Prostate gland (tissue), 2 donors: ENCODE measurements at places on chromosomes 2 and 18. TPM values are rescaled to one million over a fixed set of nuclear protein-coding genes. Genes with fewer than 3 reads are reported as not detected.

GRCh38 chr2:174281736-174282135 lies 33.4 kb upstream of the OLA1 start:
- no peak for DNase-seq

- DNase-seq: no peak
Measured at GRCh38 chr2:159073256-159073655, 104.8 kb downstream of the TANC1 start.

DNA sequence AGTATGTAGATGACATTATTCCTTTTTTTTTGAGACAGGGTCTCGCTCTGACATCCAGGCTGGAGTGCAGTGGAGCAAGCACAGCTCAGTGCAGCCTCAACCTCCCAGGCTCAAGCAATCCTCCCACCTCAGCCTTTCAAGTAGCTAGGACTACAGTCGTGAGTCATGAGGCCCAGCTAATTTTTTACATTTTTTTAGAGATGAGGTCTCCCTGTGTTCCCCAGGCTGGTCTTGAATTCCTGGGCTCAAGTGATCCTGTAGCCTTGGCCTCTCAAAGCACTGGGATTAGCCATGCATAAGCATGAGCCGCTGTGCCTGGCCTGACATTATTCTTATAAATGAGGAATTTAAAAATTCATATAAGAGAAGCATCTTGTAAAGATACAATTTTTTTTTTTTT lies 86.9 kb downstream of the FAM117B start:
- DNase-seq: no peak

DNA sequence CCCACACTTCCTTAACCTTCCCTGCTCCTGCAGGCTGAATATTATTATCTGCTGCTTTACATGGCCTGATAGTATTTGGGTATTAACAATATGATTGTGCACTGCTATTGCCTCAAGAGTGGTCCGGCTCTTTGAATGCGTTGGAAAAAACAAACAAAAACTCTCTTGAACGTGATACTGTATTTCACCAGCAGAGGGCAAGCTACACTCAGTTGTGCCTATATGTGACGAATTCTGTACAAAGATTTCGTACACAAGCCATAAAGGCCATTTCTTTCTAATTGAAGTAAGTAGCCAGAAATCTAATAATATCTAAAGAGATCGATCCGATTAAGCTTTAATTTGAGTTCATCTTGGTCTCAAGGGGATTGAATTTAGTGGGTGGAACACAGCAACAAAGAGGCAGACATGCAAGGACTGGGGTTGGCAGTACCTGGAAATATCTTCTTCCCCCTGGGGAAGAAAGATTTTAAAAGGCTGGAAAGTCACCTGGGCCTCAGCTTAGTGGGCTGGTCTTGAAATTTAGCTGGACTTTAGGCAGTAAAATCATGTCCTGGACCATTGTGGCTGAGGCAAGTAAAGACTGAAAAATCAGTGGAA lies 49.3 kb upstream of the RAB6D start:
- peak; percentile 34 for DNase-seq

- no peak for DNase-seq
Measured at GRCh38 chr2:234420408-234420807, 76.5 kb downstream of the ARL4C start.

- DNase-seq: no peak
Measured at GRCh38 chr2:140067661-140068060, 1287.5 kb upstream of the NXPH2 start.

- no peak for DNase-seq
Measured at GRCh38 chr2:98615481-98615880, 7.1 kb downstream of the UNC50 start.

GRCh38 chr2:74048843-74049519 lies 64.3 kb downstream of the TET3 start:
- DNase-seq: no peak

GRCh38 chr18:31857526-31858106 lies 85.3 kb downstream of the TRAPPC8 start:
- DNase-seq: no peak

GRCh38 chr2:4174796-4175195 lies 471.4 kb downstream of the DCDC2C start:
- no peak for DNase-seq

- no peak for DNase-seq
Measured at GRCh38 chr2:233990261-233990798, 60.2 kb upstream of the SPP2 start.

The SERPINB13 gene
- 0.57 TPM for total RNA-seq

The BOLL gene
- total RNA-seq: not detected

DNA sequence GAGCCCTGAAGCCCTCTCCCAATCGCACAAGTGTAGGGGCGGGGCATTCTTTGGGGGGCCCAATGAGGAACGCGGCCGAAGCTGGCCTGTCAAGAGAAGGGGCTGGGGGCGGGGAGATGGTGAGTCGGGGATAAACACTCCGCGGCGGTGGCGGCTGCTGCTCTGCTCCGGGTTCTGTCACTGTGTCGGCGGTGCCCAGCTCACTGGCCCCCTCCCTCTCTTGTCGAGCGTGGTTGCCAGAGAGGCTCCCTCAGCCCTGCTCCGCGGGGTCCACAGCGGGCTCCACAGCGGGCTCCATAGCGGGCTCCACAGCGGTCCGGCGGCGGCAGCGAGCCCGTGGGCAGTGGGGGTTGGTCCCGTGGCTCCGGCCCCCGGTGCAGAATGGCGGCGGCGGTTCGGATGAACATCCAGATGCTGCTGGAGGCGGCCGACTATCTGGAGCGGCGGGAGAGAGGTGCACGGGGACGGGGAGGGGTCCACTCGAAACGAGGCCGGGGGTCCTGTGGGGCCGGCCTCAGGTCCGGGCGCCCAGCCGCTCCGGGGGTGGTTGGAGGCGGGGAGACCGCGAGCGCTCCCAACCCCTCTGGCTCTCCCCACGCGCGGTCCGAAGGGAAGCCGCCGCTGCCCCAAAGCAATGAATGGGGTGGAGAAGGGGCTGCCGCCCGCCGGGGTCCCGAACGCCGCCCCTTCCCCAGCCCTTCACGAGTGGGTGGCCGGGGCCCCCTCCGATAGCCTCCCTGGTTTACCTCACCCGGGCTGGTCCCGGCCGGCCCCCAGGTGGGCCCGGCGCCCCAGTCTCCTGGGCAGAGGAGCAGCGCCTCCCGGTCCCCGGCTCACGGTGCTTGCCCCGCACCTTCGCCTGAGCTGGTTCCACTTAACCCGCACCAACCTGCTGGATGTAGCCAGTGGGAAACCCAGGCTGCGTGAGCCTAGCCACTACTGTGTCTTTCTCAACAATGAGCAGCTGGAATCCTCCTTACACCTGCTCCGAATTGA lies at the start of gene MXD1:
Gene MXD1, plus strand, starts transcription at position 160 of the 996 bp plus-strand sequence. Its CDS starts 222 bp downstream, at position 382.
- DNase-seq: peak; percentile 17

DNA sequence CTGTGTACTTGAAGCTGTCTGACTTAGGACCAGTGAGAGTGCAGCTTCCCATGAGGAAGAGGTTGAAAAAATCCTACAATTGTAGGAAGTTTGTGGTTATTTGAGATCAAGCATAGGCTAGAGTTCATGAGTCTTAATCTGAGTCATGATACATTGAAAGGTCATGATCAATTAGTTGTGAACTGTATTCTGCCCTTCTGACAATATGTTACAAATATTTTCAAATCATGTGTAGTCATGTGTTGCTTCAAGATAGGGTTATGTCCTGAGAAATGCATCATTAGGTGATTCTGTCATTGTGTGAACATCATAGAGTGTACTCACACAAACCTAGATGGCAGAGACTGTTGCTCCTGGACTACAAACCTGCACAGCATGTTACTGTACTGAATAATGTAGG lies 68.4 kb upstream of the MFF start:
- no peak for DNase-seq

GRCh38 chr2:69196327-69197117 lies 183.5 kb downstream of the ANTXR1 start:
- DNase-seq: no peak

The TMEM182 gene
- total RNA-seq: 2.0 TPM

The NEU2 gene
- total RNA-seq: not detected

DNA sequence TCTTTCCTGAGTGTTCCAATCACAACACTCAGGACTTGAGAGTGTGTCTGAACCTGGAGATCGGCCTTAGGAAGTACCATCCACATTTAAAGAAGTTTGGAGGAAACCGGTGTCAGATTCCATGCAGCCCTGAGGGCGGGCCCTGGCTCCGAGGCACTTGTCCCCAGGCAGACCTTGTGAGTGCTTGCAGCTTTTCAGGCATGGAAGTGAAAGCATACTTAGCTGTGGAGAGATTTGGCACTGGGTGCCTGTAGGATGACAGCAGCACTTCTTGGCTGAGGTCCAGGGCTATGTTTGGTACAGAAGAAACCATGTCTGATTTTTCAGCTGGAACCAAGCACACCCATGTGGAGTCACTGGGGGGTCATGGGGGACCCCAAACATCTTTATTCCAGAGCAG lies 230.8 kb downstream of the SEPTIN10 start:
- DNase-seq: peak; percentile 68

- DNase-seq: no peak
Measured at GRCh38 chr2:105708697-105709096, 36.0 kb upstream of the NCK2 start.

- no peak for DNase-seq
Measured at GRCh38 chr2:126714191-126714965, 58.4 kb downstream of the GYPC start.

DNA sequence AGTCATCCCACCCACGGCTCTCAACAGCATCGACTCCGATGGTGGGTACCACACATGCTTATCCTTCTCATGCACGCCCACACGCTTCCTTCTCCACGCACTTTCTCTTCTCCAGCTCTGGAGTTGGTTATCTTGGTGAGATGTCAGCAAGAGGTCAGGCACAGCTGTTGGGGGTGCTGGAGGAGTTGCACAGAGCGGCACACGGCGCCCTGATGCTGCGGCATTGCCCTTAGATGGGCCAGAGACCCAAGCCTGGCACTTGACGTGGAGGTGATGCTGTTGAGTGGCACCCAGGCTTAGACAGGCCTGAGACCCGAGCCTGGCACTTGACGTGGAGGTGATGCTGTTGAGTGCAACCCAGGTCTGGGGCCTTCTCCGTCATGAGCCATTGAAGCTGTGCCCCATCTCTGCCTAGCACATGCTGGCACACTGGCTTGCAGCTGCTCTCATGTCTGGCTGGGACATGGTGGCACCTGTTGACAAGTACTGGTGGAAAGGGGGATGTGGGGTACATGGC lies 83.2 kb downstream of the DGKD start:
- no peak for DNase-seq

GRCh38 chr2:69717861-69718273 lies 24.1 kb upstream of the ANXA4 start:
- no peak for DNase-seq

GRCh38 chr2:143146815-143147530 lies 17.8 kb downstream of the ARHGAP15 start:
- no peak for DNase-seq

GRCh38 chr2:229920011-229920641 lies 1.7 kb downstream of the TRIP12 start:
- peak; percentile 31 for DNase-seq

The STARD6 gene
- not detected for total RNA-seq

DNA sequence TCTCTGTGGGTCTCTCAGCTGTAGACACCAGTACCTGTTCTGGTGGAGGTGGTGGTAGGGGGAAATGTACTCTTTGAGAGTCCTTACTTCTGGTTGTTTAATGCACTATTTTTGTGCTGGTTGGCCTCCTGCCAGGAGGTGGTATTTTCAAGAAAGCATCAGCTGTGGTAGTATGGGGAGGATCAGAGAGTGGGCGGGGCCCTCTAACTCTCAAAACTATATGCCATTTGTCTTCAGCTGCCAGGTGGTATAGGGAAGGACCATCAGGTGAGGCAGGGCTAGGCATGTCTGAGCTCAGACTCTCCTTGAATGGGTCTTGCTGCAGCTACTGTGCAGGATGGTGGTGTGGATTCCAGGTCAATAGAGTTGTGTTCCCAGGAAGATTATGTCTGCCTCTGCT lies 1100.8 kb downstream of the CNTNAP5 start:
- DNase-seq: no peak

GRCh38 chr18:24534271-24534670 lies 73.8 kb downstream of the HRH4 start:
- DNase-seq: no peak

The TMEM200C gene
- total RNA-seq: 3.4 TPM

The KCTD1 gene
- 40.5 TPM for total RNA-seq

GRCh38 chr18:22493940-22494339 lies 76.2 kb upstream of the CTAGE1 start:
- DNase-seq: no peak

DNA sequence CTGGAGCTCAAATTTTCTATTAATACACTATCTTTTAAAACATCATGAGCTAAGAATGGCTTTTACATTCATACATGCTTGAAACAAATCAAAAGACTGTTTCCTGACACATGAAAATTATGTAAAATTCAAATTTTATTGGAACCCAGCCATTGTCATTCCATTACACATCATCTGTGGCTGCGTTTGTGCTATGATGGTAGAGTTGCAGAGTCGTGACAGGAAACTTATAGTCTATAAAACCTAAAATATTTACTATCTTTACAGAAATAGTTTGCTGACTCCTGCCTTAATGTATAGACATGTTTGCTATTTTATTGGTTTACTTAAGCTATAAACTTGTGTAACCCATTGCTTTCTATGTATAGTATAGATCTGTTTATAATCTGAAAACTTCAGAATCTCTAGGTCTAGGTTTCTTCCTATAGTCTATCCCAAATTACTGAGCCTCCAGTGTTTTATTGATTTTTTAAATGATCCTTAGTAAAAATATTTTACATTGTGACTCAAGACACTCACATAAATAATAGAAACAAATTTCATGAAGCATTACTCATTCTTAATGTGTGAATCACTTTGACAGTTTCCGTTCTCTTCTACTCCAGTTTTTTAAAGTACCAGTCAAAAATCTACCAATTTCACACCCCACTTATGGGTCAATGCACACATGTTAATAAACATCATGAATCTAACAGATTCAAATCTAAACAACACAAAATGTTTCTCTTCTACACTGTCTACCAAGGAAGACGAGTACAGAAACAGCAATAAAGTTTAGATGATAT lies 26.4 kb upstream of the MRPL19 start:
- no peak for DNase-seq

DNA sequence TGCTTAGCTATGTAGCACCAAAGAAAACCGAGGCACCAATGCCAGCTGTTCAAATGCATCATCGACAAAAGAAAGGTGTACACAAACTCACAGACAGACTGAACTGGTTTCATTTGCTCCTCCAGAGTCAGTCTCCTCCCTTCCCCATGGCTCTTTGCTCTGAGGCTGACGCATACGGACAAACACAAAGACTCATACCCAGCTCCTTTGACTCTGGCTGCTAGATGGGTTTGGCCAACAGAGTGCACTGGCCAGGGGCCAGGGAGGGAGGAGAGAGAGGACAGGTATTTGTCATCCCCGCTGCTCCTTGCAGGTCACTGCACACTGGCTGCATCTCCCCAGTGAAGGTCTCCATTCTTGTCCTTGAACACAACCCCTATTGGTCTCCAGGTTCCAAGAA lies 40.7 kb downstream of the DNER start:
- DNase-seq: no peak

- DNase-seq: no peak
Measured at GRCh38 chr2:74835831-74836674, 2.1 kb downstream of the HK2 start.

DNA sequence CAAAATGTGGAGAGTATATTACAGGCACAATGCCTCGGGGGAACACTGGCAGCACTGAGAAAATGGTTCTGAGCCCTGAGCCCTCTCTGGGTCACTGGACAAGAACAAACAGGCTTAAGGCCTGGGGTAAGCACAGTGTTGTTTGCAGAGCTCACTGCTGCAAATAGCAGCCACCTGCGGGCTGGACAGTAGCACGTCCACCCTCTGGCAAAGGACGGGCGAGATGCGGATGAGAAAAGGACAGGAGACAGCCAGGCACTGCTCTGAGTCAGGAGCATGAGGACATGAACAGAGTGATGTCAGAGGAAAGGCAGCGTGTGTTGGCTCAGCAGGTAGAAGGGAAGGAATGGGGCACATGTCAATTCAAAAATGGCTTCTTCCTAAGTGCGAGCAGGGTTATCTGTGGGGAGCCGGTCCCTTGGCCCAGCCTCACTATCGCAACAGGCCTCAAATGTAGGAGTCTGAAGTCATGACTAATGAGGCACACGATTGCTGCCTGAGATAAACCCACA lies 25.9 kb upstream of the NEB start:
- no peak for DNase-seq
